AG09309 (cell line): ENCODE measurements at places on chromosomes 3 and 15.
A peak's percentile ranks its signal among the peaks of the same experiment; 100 is the strongest.

DNA sequence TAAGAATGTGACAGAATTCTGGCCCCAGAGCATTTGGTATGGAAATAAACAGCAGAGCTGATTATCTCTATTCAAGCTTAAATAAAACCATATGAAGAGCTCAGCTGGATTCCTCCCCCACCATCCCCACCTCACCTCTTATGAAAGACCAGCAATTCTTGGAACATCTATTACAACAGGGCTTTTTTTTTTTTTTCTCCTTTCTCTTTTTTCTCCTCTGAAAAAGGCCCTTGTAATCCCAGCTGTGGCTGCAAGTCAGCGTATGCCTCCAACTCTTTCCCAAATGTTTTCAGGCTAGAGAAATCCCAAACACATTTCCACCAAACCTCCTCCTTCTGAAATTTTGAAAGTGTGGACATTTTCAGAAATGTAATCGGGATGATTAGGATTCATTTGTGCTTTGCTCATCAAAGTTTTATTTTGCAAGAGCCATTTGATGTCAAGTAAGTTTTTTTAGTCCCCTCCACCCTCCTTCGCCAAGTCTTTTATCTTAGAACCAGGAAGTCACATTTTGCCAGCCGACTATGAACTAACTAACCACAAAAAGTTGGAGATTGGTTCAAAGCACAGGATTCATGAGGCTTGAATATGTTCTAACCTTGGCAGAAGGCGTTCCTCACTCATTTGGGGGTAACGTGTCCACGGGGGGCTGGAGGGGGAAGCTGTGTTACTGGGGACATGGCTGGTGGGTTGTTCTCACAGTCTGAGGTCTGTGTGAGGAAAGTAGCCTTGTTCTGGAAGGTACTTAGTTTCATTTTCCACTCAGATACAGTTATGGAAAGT is 142.0 kb upstream of the PDZRN3 start:
- DNase-seq = peak; percentile 85

DNA sequence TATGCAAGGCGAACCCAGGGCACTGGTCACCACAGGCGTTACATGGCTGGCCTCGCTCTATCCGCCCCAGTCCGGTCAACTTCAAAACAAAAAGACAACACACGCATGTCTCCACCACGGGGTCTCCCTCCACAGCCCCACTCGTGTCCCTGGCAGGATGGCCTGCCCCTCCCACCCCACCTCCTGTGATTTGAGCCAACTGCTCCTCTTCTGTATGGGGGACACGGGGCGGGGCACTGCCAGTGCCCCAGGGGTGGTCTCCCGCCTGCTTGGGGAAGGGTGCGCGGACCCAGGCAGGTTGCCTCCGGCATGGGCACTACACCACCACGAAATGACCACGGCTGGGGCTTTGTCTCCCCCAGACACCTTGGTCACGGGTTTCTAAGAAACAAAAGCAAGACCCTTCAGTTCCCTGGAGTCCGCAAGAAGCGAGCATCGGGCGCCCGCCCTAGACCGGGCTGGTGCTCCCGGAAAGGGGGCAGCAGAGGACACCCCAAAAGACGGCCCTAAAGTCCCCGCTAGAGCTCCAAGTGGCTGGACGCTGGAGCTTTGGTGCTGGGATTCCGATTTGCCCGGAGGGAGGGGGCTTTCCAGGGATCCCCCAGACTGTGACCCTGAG is 219.3 kb upstream of the PRICKLE2 start:
- DNase-seq = no peak

- DNase-seq = no peak
Measured at GRCh38 chr15:39273717-39274411, 307.0 kb upstream of the THBS1 start.

DNA sequence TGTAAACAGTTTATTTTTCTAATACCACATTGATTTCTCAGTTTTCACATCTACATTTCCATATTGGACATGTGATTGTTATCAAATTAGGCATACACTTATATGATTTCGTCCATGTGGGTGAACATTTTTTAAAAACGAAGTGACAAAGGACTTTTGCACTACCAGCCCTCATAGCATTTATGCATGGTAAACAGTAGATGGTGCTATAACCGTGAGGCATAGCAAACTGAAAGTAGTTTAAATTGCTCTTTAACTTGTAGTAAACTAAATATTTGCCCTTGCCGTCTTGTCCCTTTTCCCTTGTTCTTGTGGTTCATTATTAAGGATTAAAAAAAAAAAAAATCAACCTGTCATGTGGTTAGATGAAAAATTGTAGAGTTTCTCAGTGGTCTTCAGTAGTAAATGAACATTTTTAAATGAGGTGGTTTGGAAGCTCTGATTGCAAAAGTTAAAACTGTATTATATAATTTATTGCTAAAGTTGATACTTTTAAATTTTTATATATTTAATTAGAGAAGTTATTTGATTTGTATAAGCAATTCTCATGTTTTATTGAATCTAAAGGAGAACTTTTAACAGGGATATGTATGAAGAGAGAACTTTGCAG is 24.0 kb downstream of the STX19 start:
- peak; percentile 46 for DNase-seq

DNA sequence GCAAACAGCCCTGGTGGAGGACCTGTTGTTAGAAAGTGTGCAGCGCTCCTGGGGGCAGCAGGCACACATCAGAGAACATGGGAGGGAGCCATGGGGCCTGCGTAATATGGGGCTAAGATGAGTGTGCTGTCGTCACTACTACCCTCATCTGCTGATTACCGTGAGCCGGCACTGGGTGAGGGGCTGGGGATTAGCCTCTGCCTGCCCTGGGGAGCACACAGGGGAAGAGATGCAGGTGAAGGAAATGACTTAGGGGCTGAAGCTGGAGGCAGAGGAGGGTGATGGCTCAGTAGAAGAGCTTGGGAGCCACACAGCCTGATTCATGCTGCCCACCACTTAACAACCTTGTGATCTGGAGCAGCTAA is 33.6 kb upstream of the LINGO1 start:
- DNase-seq = no peak

DNA sequence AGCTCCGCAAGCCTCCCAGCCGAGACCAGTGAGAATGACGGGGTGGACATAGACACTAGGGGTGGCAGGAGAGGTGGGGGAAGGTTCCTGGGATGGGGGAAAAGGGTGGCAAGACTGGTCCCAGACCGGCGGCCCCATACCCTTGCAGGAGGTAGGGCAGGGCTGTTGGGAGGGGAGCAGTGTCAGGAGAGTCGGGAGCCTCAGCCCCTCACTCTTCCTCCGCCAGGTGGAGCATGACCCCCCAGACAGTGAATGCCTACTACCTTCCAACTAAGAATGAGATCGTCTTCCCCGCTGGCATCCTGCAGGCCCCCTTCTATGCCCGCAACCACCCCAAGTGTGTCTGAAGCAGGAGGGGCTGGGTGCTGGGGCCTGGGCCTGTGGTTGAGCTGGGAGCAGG is 8.7 kb upstream of the PSMD2 start:
- no peak for DNase-seq

GRCh38 chr15:60390871-60391501 is 6.8 kb downstream of the ANXA2 start:
- no peak for DNase-seq
